GM23248 (cell line): ENCODE measurements at places on chromosomes 3 and 15.

DNA sequence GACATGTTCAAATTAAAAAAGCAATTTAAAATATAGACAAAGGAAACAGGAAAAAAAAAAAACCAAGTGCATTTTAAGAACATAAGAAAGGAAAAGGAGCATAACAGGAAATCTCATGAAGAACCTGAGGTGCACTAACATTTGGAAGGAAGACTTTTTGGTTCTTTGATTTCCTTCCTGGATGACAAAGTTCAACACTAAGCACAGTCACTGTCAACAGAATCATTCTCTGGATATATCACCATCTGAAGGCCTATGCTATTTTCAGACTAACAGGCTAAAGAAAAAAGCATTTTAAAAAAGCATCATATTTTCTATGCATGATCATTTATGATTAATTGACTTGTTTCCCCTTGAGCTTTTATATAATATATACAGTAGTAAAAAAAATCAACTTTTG lies 349.6 kb downstream of the PLCL2 start:
- no peak for DNase-seq

GRCh38 chr3:184758056-184758455 lies 46.2 kb upstream of the MAGEF1 start:
- no peak for DNase-seq

- no peak for DNase-seq
Observed at GRCh38 chr3:66241466-66241865, 20.7 kb downstream of the SLC25A26 start.

DNA sequence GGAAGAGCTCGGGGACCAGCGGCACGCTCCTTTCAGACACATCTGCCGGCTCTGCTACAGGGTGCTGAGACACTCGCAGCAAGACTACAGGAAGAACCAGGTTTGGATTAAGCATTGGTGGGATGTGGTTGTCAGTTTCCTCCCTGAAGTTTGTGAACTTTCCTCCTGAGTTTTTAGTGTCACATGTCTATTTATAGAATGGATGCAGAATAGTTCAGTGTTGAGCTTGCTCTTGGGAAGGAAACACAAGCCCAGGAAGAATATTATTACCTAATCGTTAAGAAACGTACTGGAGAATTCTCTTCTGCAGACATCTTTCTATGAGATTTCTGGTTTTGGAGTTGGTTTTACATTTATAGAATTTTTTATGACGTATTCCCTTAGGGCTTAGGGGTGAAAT lies 172.0 kb downstream of the ITPR1 start:
- DNase-seq = no peak

GRCh38 chr15:40366457-40367370 lies 8.7 kb downstream of the DISP2 start:
- no peak for DNase-seq

DNA sequence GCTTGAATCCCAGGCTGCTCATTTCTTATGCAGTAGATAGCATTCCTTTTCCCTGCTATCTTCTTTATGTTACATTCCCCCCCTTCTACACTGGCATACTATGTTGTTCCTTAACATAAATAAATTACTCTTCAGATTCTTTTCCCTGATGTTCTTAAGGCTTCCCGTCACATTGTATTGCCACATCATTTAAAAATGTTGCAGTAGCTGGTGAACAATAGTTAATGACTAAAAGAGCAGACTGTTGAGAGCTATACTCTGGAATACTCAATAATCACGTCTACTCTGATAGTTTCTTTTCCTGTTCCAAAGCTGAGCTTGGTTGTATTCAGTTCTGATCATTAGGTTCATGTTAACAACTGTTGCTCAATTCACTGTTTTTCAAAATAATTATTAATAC lies 219.9 kb downstream of the CHST2 start:
- no peak for DNase-seq

GRCh38 chr3:77690284-77690845 lies 650.5 kb downstream of the ROBO2 start:
- no peak for DNase-seq

DNA sequence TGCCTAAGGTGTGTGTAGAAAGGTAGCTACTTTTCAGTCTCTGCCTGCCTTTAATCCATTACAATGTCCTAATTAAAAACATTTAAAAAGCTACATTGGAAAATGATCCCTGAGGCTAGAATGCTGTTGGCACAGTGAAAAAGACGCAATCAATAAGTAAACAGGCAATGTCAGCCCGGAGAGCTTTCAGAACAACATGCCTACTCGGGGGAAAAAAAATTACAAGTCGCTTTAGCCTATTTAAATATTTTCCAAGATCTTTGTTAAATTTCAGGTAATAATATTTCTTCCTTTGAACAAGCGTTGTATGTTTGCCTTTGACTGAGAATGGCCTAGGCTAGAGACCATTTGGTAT lies 46.6 kb upstream of the CD47 start:
- no peak for DNase-seq

DNA sequence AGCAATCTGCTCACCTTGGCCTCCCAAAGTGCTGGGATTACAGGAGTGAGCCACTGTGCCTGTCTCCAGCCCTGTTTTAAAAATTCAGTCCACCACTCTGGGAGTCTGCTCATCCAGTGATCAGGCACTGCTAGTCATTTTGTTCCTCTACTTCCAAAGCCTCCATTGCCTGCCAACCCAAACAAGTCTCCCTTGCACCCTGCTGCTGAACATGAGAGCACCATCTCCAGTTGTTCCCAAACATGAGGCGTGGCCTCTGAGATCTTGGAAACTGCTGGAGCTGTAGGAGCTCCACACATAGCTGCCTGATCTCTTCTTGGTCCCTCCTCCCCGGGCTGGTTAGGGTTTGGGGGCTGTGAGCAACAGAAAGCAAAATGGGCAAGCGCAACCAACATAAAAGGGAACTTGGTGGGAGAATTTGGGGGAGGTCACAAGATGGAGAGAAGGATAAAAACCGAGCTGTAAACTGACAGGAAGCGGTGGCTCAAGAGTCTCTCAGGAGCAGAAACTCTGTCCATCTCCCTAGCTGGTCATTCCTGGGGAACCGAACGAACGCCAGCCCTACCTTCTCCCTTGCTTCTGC lies 49.6 kb upstream of the TLE3 start:
- DNase-seq = no peak

GRCh38 chr15:40498891-40499290 lies 28.1 kb downstream of the CHST14 start:
- no peak for DNase-seq

GRCh38 chr15:19899021-19899824 lies 642.4 kb downstream of the GOLGA6L6 start:
- no peak for DNase-seq

- peak; percentile 40 for DNase-seq
Observed at GRCh38 chr3:11287404-11287803, 15.2 kb downstream of the ATG7 start.

DNA sequence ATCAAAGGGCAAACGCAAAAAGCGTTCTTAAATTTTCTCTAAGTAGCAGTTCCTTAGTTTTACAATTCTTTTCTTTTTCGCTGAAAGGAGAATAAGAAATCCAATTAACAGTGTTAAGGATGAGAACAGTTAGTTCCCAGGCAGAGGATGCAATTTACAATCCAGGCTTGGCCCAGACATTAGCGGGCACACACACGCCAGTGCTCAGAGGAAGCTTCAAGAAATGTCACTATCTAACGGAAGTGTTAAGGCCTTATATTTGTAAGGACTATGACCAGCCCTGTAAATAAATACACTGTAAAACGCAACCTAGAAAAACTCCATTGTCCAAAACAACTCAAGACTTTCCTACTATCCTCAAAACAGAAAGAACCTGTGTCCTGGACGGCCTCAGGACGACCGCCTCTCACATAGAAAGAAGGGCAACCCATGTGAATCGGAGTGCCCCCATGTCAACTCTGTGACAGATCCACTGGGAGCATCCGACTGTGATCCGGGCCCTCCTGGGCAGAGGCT lies 1.3 kb downstream of the ACAP2 start:
- DNase-seq = peak; percentile 49

GRCh38 chr3:20225769-20226168 lies 39.8 kb upstream of the SGO1 start:
- DNase-seq = peak; percentile 57

GRCh38 chr15:40974879-40975278 lies 21.6 kb downstream of the CHAC1 start:
- DNase-seq = no peak

DNA sequence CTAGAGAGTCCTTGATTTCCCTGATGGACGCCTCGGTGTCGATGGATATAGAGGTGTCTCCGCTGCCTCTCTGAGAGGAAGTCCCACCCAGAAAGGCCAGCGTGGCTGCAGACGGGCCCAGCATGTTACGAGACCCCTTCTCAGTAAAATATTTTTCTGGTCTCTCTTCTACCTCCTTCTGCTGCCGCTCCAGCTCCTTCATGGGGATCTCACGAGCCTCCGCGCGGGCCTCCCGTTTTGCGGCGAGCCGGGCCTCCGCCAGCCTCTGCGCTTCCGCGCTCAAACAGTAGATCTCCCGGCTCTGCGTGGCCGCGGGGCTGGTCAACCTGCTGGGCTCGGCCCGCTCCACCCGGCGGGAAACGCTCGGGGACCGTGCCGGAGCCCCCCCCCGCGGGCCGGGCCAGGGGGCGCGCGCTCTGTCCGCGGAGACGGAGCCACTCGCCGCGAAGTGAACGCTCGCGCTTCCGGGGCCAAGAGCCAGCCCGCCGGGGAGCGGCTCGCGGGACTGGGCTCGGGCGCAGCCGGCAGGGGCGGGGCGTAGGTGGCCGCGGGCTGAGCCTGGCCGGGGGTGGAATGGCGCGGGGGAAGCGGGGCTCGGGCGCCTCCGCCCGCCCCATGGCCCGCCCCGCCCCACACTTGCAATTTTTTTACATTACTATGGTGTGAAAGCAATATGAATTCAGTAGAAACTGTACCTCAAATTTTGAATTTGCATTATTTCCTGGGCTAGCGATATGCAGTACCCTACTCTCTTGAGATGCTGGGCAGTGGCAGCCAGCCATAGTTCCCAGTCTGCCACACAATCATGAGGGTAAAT lies 10.2 kb upstream of the KCNMB3 start:
- peak; percentile 86 for DNase-seq

DNA sequence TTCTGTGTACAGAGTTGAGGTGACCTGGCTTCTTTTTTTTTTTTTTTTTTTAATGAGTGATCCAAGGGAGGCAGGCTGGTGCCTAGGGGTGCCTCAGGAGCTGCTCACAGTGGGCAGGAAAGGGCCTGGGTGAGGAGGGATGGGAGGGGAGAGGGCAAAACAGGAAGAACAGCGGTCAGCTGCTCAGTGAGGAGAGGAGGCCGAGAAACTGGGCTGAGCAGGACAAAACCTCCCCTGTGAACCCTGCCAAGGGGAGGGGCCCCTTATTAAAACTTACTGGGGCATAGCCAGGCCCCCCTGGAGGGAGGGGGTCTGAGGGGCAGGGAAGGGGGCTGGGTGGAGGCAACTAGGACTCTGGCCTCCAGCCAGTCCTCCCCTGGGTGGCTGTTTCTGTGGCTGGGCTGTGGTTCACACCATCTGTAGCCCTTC lies 3.5 kb downstream of the PLEKHO2 start:
- peak; percentile 38 for DNase-seq

- DNase-seq = peak; percentile 80
Observed at GRCh38 chr3:37492977-37493471, 318.6 kb upstream of the LRRFIP2 start.

- no peak for DNase-seq
Observed at GRCh38 chr3:69715204-69715603, 24.1 kb upstream of the MITF start.

- DNase-seq = peak; percentile 29
Observed at GRCh38 chr3:40951636-40952035, 247.7 kb upstream of the CTNNB1 start.

DNA sequence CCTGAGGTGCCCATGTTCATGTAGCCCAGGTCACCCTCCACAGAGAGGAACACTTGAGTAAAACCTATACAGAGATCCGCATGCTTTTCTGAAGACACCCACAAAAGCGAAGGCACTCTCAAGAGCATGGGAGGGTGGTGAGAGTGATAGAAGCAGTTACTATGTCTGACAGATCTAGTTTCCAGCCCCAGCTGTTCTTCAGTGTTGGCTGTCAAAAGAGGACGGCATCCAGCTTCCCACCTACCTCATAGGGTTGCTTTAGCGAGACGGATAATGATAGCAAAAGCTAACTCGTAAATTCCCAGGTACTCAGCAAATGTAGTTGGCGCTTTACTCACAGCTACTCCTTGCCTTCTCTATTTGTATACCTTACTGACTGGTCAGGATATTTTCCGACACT lies 3.0 kb upstream of the MEX3B start:
- DNase-seq = no peak

DNA sequence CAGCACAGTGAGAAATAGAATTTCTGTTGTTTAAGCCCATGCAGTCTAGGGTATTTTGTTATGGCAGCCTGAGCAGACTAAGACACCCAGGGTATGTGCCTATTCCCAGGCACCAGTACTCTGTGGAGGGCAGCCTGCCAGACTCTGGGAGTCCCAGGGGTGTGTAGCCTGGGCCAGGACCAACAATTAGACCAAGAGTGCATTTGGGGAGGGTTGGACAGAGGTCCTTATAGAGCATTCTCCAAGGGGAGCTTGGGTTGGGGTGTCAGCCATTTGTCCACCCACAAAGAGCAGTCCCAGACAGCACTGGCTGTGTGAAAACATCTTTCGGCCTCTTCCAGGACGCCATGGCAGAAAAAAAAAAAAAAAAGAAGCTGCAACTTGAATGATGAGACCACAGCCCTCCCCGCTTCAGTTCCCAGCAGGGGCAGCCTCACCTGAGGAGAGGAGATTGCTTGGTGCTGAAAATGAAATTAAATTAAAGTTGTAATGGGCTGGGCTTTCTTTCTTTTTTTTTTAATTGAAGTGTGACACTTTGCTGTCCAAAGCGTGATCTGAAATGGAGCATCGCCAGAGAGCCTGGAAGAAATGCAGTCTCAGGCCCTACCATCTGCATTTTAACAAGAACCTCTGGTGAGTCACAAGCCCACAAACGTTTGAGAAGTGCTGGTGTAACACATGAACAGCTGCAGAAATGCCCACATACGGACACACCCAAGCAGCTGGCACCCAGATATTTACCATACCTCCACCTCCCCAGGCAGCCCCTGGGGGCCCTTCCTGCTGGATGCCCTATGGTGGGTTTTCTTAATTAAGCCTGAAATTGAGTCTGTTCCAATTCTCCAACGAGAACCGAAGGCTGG lies 21.3 kb upstream of the CAV3 start:
- DNase-seq = peak; percentile 83

DNA sequence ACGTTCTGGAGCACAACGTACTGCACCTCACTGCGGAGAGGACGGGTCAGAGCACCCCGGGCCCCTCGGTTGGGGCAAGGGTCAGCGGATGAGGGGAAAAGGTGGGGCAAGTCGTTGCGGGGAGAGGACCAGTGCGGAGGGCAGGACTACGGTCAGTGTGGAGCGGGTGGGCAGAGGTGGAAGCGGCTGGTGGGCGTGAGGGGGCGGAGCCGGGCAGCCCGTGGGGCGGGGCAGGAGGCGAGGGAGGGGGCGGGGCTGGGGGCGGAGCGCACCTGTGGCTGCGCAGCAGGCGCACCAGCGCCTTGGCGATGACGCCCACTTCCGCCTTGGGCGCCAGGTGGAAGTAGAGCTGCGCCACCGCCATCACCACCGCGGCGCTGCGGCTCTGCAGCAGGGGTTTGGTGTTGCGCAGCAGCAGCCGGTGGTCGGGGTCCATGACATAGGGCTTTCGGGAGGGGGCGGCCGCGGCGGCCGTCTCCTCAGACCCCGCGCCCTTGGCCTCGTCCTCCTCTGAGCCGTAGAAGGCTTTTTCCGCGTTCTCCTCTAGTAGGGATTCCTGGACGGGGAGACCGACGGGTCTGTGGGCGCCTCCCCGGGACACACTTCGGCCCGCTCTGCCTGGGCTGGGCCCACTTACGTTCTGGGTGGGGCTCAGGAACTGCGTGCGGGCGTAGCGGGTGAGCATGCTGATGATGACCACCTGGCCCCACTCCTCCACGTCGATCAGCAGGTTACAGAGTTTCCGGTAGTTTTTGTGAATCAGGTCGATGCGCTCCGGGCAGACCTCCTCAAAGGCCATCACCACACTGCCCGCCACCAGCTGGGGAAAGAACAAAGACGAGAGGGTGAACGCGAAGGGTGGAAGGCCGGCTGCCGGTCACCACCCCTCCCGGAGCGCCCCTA lies 29.2 kb downstream of the AP3B2 start:
- DNase-seq = no peak
